ENCODE measurements at places on chromosomes 12 and 14.
A peak's percentile ranks its signal among the peaks of the same experiment; 100 is the strongest.

- no peak for DNase-seq
These were observed 6.9 kb downstream of the MLH3 start for GRCh38 chr14:75044322-75044721.

GRCh38 chr12:62882696-62883095 is 52.3 kb downstream of the PPM1H start:
- no peak for DNase-seq

DNA sequence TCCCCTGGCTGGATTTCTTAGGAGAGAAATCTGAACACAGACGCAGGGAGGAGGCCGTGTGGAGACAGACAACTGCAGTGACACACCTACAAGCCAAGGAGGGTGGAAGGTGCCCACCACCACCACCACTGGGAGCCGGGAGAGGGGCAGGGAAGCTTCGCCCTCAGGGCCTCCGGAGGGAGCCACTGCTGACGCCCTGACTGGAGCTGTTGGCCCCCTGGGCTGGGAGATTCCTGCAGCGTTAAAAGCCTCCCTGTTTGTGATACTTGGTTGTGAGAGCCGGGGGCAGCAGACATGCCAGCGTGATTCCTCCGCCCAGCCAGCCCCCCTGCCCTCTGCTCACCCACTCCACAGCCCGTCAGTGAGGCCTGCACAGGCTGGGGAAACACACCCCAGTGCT is 72.0 kb downstream of the CHGA start:
- DNase-seq, result no peak

- DNase-seq, result peak; percentile 20
These were observed 6.2 kb upstream of the OAS1 start for GRCh38 chr12:112900298-112901145.

DNA sequence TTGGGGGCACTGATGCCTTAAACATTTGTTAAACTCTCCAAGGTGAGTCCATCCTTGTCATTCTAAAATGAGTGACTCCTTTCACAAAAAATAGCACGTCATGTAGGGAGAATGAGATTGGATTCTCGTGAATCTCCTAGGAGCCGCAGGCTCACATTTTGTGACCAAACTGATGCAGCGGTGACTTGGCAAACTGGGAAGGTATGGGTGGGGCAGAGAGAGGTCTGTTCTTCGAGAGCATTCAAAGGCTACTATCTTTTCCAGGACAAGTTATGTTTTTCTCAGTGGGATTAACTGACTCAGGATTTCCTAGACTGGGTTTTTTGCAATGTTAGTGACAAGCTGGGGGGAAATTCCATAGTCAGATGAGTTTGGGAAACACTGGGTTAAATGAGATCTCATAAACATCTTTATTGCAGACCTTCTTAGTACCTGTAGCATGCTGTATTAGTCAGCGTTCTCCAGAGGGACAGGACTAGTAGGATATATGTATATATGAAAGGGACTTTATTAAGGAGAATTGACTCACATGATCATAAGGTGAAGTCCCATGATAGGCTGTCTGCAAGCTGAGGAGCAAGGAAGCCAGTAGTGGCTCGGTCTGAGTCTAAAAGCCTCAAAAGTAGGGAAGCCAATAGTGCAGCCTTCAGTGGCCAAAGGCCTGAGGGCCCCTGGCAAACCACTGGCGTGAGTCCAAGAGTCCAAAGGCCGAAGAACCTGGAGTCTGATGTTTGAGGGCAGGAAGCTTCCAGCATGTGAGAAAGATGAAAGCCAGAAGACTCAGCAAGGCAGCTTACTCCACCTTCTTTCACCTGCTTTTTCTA is 61.0 kb downstream of the FOXN4 start:
- no peak for DNase-seq

DNA sequence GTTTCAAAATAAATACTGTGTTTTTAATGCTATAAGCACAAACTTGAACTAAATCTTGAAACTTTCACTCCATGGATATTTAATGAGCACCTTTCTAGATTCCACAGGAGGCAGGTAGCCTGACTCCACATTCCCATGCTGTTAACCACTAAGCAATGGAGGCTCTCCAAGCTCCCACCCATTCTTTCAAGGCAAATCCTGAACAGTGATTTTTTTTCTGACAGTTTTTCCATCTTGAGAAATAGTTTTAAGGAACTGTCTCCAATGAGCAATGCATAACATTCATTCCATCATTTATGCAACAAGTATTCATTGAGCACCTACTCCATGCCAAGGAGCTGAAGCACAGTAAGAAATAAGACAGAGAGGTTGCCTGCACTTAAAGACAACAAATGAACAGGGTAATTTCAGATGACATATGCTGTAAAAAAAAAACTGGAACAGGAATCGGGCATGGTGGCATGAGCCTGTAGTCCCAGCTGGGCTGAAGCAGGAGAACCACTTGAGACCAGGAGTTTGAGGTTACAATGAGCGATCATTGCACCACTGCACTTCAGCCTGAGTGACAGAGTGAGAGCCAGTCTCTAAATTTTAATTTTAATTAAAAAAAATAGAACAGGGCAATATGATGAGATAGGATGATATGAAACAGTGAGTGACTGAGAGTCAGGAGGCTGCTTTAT is 102.3 kb upstream of the CPSF6 start:
- no peak for DNase-seq

DNA sequence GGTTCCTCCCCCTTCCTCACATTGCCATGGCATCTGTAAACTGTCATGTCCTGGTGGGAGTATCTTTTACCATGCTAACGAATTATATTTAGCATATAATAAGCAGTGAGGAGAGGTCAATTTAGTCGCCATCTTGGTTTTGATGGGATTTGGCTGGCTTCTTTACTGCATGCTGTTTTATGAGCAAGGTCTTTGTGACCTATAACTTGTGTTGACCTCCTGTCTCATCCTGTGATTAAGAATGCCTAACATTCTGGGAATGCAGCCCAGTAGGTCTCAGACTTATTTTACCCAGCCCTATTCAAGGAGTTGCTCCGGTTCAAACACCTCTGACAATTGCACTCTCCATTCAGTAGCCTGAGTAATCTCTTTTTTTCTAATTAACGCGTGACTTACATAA is 2.1 kb upstream of the EIF4B start:
- DNase-seq, result no peak

GRCh38 chr12:63018273-63018672 is 83.3 kb upstream of the PPM1H start:
- DNase-seq, result no peak

GRCh38 chr12:112584266-112584722 is 165.5 kb downstream of the PTPN11 start:
- DNase-seq, result no peak

DNA sequence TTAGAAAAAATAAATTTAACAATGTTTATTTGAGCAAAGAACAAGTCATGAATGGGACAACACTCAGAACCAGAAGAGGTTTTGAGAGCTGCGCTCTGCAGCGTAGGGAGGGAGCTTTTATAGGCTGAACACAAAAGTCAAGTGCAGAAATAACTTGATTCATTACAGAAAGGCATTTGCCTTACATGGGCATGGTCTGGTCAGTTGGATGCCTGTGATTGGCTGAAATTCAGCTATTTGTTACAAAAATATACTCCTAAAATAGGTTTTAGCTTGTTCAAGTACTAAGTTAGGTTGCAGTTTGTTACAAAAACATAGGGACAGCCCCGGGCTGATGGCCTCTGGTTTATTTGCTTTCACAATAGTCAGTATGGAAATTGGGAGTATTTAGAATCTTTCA is 118.0 kb downstream of the NUAK1 start:
- DNase-seq, result no peak

DNA sequence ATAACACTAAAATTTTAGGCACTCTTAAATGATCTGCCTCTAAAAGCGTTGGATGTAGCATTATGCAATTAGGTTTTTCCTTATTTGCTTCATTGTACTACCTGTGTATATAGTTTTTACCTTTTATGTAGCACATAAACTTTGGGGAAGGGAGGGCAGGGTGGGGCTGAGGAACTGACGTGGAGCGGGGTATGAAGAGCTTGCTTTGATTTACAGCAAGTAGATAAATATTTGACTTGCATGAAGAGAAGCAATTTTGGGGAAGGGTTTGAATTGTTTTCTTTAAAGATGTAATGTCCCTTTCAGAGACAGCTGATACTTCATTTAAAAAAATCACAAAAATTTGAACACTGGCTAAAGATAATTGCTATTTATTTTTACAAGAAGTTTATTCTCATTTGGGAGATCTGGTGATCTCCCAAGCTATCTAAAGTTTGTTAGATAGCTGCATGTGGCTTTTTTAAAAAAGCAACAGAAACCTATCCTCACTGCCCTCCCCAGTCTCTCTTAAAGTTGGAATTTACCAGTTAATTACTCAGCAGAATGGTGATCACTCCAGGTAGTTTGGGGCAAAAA is 4.1 kb downstream of the CDKN1B start:
- no peak for DNase-seq

DNA sequence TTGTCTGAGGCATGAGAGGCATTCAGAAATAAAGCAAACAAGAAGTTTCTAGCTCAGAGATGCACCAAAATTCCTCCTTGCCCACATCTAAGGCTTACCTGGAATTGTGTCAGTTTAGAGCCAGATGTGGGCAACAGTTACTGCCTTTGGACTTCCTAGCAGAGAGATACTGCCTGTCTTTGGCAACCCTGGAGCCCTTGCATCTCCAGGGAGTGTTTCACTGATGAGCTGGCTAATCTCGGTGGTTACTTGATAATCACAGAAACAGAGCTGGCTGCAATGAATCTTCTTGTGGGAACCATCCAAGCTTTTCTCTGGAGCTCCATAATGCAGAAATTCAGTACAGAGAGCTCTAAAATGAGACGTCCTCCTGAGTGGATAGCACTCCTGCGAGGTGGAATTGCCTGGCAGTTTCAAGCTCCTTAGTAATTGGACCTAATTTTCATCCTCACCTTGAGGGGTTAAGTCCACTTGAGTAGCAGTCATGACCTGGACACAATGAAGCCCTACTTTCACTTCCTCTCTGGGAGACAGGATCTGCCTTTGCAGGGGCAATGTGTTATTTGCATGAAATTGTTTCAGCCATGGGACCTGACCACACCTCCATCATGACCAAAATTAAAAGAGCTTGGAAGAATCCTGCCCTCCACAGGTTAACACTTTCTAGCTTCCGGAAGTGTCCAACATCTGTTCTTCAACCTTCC is 108.8 kb upstream of the ARHGAP5 start:
- no peak for DNase-seq

DNA sequence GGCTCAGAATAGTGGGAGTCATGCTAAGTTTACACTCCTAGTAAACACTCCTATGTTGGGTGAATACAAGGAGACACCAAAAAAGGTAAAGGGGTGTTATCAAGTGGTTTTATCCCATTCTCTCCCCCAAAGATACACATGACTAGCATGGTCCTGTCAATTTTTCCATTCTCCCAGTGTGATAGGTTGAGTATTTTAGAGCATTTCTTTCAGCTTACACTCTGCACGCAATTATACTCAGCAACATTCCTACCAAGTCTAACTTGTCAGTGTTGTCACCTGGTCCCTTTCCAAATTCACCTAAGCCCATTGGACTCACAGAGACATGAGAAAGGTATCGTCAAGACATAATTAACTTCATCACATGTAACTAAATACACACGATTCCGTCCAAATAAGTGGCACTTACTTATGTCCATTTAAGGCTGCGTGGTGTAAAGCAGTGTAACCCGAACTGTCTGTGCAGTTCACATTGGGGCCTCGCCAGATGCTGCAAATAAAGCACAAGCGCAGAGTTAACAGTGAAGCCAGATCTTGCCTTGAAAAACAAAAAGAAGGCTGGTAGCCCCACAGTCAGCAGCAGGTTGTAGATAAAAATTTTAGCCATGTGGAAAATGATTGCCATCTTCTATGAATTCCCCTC is 159.7 kb downstream of the ANKS1B start:
- no peak for DNase-seq

DNA sequence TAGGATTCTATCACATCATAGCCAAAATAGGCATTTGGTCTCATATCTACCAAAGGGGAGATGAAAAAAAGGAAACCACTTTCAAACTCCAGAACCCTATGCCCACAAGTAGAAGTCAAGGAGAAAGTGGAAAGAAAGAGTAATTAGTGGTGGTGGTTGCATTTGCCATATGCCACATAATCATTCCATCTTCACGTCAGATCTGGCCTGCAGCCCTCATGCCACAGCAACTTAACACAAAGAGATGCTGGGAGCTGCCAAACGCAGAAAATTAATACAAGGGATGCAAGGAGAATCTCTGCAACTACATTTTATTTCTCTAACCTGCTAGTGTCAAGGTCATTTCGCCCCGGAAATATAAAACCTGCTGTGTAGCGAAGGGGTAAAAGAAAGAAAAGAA is 148.6 kb upstream of the FOXN3 start:
- DNase-seq, result no peak

DNA sequence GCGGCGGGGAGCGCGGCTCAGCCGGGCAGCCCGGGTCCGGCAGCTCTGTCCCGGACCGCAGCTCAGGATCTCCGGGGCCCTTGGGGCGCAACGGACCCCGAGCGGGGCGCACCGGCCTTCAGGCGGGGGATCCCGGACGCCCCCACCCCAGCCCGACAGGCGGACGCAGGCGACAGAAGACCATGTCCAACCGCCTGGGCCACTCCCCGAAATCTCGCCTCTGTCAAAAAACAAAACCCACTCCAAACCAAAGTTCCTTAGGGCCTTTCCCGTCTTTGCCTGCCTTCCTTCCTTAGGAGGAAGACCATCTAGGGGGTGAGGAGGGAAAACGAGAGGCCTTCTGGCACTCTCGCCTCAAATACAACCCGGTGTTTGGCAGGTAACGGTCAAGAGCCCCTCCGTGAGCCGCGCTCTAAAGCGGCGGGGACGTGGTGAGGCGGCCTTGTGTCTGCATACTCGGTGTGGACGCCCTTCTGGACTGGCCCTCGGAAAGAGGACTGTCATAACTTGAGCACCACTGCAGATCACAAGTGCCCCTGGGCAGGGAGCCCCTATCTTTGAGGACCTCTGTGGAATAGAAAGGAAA is 604 bp downstream of the HCFC2 start:
- DNase-seq, result no peak

- no peak for DNase-seq
These were observed 12.8 kb upstream of the NRDE2 start for GRCh38 chr14:90344331-90345238.

GRCh38 chr14:72128629-72129028 is 196.4 kb downstream of the RGS6 start:
- DNase-seq, result no peak

DNA sequence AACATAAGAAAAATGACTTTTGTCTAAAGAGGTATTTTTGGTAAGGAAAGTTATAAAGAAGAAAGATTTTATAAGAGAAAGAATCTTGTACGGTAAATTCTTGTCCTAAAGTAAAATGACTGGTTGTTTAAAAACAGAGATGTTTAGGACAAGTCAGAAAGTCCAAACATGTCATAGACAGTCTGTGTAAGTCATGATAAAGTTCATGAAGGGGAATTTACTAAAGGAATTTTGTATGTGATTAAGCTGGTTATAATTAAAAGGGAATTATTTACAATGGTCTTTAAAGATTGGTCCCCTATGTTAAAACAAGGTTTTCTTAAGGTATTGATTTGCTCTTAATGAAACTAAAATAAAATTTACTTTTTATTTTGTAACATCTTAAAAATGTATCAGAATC is 269.4 kb upstream of the CCDC196 start:
- no peak for DNase-seq

GRCh38 chr12:123907726-123908476 is 64.7 kb downstream of the CCDC92 start:
- no peak for DNase-seq

GRCh38 chr14:101217080-101217463 is 313.6 kb upstream of the RTL1 start:
- no peak for DNase-seq

GRCh38 chr12:78316631-78317468 is 486.2 kb downstream of the NAV3 start:
- DNase-seq, result no peak
